ENCODE measurements at places on chromosomes 5 and 9. TPM values are rescaled to one million over a fixed set of nuclear protein-coding genes. Genes with fewer than 3 reads are reported as not detected.

Gene TRIM14
- total RNA-seq = 18.4 TPM

Gene MYOT
- total RNA-seq = not detected

DNA sequence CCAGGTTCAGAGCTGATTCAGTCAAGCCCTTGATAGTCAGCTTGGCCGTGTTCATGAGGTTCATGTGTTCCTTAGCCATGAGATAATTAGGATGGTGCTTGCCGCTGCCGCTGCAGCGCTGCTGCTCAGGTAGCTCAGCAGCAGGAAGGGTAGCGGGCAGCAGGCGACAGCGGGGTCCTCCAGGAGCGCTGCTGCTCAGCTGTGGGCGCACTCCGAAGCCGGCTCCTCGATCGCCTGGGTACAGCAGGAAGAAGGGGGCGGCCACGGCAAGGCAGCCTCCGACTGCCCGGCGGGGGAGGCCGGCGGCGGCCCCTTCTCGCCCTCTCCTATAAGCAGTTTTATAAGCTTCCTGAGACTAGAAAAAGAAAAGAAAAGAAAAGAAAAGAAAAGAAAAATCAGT lies 1253.6 kb downstream of the EFNA5 start:
- DNase-seq = no peak

Gene FCN2
- not detected for total RNA-seq

Gene IFNK
- not detected for total RNA-seq

- DNase-seq = peak; percentile 83
Measured at GRCh38 chr5:176870110-176870591, 29.0 kb downstream of the HK3 start.

Gene WDR38
- total RNA-seq = not detected

DNA sequence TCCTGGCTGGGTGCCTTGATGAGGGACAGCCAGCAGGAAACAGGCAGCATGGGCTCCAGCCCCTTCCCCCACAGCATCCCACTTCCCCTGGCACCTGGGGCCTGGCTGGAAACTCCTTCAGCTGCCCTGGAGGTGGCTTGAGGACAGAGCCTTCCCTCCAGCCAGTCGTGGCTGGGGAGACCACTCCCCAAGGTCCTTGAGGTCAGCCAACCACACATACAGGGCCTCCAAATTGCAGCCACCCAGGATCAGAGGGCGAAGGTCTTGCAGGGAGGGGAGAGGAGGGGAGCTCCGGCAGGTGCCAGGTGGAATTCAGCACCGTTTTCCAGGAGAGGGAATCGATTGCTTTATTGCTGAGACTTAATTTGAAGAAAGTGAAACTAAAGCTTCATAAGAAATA lies 280.4 kb downstream of the PBX3 start:
- DNase-seq = no peak

DNA sequence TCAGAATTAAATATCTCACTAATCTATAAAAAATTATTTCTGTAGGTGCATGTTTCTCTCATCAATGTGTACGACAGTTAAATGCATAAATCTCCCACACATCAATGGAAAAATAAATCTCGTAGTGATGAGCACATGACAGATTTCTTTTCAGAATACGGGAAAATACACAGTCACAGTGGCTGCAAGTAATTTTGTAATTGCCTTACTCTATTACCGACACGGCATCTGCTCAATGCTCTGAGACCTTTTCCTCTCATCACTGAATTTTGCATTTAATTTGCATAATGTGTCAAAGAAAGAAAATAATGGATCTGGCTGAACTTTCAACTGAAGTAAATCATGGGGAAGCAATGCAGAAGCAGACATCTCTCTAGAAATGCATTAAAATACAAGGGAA lies 37.2 kb downstream of the PDE4D start:
- DNase-seq = no peak

Gene MAP3K1
- total RNA-seq = 16.3 TPM

DNA sequence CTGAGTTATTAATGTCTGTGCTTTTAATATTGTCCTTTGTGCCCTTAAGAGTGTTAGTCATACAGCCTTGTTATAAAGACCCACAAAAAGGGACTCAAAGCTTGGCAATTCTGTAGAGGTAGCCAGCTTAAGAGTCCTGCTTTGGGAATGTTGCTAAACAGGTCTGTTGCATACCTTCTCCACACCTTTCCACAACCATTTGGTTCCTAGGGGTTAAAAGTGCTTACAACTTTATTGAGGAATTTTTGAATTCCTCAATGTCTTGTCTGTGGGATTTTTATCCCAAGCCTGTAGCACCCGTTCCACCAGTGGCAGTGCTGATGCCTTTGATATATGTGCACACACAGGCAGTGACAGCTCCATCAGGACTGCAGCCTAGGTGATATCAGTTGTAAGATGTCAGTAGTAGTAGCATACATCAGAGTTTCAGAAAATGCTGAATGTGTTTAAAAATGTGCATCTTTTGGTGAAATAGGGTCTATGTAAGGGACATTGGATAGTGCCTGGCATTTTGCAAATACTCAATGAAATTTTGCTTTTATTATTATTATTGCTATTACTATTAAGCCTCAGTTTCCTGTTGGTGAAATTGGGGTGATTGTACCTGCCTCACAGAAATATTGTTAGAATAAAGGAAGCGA lies 68.5 kb downstream of the WWC1 start:
- DNase-seq = no peak

DNA sequence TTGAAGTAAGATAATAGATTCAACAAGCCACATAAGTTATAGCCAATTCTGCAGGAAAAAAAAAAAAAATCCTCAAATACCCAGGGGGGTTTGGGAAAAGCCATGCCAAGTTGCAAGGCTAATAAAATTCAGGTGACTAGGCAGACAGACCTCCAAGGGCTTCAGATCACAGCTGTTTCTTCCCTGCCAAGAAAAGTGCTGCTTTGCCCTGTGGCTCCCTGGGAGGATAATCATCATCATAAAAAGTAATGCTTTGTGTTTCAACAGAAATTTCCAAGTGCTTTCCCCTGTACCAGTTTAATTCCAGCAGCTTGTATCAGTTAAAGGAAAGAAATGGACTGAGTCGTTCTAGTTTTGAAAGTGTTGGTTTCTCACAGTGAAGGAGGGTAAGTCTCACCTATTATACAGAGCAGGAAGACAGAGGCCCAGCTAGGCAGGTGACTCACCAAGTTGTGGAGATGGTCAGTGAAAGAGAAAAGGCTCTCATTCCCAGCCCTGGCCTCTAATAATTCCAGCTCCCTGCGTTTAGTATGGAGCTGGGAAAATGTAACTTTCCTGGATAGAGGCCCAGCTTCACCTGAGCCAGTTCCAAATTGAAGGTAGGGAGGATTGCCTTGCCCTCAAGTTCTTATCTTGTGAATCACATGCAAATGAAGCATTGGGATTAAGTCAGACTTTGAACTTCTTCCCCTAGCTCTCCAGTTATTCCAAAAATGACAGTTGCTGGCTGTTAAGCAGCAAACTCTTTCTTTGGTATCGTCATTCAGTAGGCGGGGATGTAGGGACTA lies 263.4 kb downstream of the GRIA1 start:
- DNase-seq = no peak

DNA sequence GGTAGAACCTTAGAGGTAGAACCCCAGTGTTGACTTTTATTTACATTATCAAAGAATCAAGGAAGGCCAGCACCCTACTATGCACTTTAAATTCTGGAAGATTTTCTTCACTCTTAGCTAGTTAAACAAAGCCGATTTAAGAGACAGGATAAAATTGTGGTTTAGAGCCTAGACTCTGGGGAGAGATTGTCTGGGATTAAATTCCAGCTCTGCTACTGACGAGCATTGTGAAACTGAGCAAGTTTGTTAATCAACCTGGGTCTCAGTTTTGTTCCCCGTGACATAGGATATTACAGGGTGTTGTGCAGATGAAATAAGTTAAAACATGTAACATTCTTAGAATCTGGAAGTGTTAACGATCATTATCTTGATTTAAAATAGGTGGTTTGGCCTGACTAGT lies 83.5 kb downstream of the FEM1C start:
- no peak for DNase-seq

Gene ZNF883
- 22.0 TPM for total RNA-seq

Gene BRIX1
- total RNA-seq = 57.3 TPM

DNA sequence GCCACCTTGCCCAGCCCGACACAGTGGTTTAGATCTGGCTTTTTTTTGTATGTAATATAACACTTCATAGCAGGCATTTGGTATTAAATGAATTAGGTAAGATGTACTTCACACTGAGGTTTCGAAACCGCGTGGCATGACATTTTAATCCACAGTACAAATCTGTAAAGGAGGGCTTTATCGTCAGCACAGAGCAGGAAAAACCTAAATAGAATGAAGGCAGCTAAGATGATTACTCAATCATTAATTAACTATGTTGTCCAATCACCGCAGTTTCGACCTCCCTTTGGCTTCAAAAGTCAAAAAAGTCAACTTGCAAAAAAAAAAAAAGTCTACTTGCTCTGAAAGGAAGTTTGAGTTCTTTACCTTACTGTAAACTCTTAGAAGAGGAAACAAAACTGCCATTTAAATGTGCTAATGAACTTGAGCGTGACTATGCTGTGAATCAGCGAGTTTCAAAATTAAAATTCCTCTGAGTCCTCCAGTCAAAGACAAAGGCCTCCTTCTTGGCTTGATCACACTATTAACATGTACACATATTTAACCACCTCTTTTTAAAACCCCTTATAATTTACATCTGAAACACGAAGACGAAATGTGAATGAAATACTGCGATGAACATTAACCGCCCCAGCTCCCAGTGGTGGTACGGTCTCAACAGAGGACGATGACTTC lies 698 bp upstream of the SEC24A start:
- DNase-seq = no peak

- no peak for DNase-seq
Measured at GRCh38 chr9:127300886-127301447, 36.4 kb downstream of the GARNL3 start.

Gene FAM153A
- total RNA-seq = 6.0 TPM

DNA sequence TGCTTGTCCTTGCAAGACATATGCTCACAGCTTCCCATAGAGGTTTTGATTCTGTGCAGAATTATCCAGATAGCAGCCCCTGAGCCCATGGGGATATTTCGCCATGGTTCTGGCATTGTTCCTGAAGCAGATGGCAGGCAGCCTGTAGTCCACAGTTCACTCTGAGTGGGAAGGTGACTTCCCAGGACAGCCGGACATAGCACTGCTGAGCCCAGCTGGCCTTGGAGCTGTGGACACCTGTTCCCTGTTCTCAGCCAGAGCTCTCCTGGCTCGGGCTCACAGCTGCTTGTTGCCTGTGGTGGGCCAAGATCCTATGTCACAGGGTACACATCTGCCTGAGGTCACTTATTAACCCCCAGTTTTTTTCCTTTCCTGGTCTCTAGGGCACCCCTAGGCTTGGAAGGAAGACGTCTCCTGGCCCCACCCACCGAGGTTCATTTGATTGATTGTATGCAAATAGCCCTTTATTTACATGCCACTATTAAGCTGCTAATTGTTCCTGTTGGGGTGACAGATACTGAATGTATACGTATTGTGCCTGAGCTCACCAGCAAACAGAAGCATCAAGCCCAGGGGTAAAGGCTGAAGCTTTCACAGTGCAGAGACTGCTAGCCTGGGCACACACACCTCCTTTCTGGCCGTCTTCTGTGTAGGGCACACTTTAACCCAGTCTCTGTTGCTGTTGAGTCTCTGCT lies 96.6 kb upstream of the DMRT1 start:
- no peak for DNase-seq

- DNase-seq = no peak
Measured at GRCh38 chr9:22030101-22030598, 21.0 kb upstream of the CDKN2B start.

- DNase-seq = no peak
Measured at GRCh38 chr9:109107402-109108240, 12.1 kb downstream of the TMEM245 start.

- no peak for DNase-seq
Measured at GRCh38 chr9:37053684-37054362, 19.8 kb upstream of the PAX5 start.

Gene C6
- 0.13 TPM for total RNA-seq

- no peak for DNase-seq
Measured at GRCh38 chr5:27020973-27021372, 17.4 kb downstream of the CDH9 start.

- no peak for DNase-seq
Measured at GRCh38 chr5:136066661-136067271, 38.0 kb downstream of the TGFBI start.

- DNase-seq = no peak
Measured at GRCh38 chr5:149002761-149003689, 59.8 kb downstream of the SH3TC2 start.

Gene MUSK
- not detected for total RNA-seq

Gene GFPT2
- 136 TPM for total RNA-seq

Gene GMCL2
- not detected for total RNA-seq

DNA sequence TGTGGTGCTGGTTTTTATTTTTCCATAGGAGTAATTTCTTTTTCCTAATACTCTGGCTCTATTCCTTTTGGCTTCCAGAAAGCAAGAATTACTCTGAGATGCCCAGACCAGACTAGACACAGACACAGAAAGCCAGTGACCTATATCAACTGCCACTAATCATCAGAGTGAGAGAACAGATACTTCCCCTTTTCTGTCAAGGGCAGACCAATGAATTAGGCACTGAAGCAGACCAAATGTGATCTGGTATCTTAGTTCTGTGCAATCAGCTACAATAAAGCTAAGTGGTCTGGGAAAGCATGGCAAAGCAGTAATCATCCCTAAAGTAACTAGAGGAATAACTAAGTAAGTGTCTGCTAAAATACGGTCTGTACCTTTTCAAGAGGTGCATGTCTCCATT lies 239.1 kb downstream of the ELAVL2 start:
- no peak for DNase-seq

Gene ORM2
- total RNA-seq = 1.6 TPM

Gene QRFP
- not detected for total RNA-seq

DNA sequence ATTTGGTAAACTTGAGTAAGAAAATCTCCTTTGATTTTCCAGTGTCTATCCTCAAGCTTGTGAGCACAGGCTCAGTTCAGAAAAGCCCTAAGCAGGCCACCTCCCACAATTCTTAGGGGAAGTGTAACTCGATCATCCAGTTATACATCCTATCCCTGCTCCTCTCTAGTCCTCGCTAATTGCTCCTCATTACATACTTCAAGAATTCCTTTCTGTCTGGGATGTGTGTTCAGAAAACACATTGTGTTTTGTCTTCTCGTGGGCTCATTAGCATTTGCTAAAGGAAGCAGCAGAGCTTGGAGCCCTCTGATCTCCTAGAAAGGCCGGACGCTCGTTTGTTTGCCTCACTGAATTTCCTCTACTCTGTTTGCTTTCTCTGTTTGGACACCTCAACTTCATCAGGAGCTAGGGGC lies 268.2 kb upstream of the RFX3 start:
- no peak for DNase-seq
